Mucosa of gallbladder (tissue), 1 donor: ENCODE measurements at places on chromosomes 1 and 21. TPM values are rescaled to one million over a fixed set of nuclear protein-coding genes. Genes with fewer than 3 reads are reported as not detected.

The FCRL3 gene
- 0.03 TPM for total RNA-seq

The OPRD1 gene
- not detected for total RNA-seq

The COL24A1 gene
- 1.5 TPM for total RNA-seq

The USP21 gene
- total RNA-seq = 42.4 TPM

The SARS1 gene
- 113 TPM for total RNA-seq

The PGBD5 gene
- total RNA-seq = 3.5 TPM

The VWA5B1 gene
- 2.1 TPM for total RNA-seq

The HNRNPCL4 gene
- total RNA-seq = not detected

The C4BPA gene
- 2.3 TPM for total RNA-seq

The FAM163A gene
- total RNA-seq = 5.1 TPM

The FMO1 gene
- total RNA-seq = not detected

The NUDT4B gene
- 0.46 TPM for total RNA-seq

The UBE2U gene
- total RNA-seq = not detected

The CRB1 gene
- total RNA-seq = 0.06 TPM

The NBPF26 gene
- 27.1 TPM for total RNA-seq

The SDC3 gene
- total RNA-seq = 128 TPM

The IRF6 gene
- 104 TPM for total RNA-seq

The NHLH1 gene
- total RNA-seq = not detected

The PROK1 gene
- total RNA-seq = 0.40 TPM

The C1orf210 gene
- total RNA-seq = 47.9 TPM

The CDC42BPA gene
- 54.7 TPM for total RNA-seq

The TMPRSS3 gene
- 10.5 TPM for total RNA-seq

The CFHR3 gene
- 0.49 TPM for total RNA-seq
